ENCODE measurements at places on chromosomes 5 and 9. TPM values are rescaled to one million over a fixed set of nuclear protein-coding genes. Genes with fewer than 3 reads are reported as not detected.

Gene RPL12
- polyA plus RNA-seq = 2,052 TPM

Gene MSMP
- polyA plus RNA-seq = not detected

Gene DEPDC1B
- 21.4 TPM for polyA plus RNA-seq

Gene TRPM6
- 0.60 TPM for polyA plus RNA-seq

Gene AP3B1
- polyA plus RNA-seq = 48.1 TPM

Gene SLC6A19
- 0.09 TPM for polyA plus RNA-seq

Gene GGTA1
- polyA plus RNA-seq = 7.3 TPM

Gene TXN
- 149 TPM for polyA plus RNA-seq

Gene SPATA6L
- polyA plus RNA-seq = 7.9 TPM

Gene RNF183
- polyA plus RNA-seq = 0.30 TPM

Gene NFIB
- polyA plus RNA-seq = 125 TPM

Gene FAM151B
- polyA plus RNA-seq = 2.7 TPM

Gene ABO
- polyA plus RNA-seq = 4.4 TPM

Gene IFNK
- polyA plus RNA-seq = not detected

Gene SLC31A2
- polyA plus RNA-seq = 3.4 TPM

Gene IFNA4
- not detected for polyA plus RNA-seq

Gene MYOT
- polyA plus RNA-seq = 2.0 TPM

Gene NIPAL4
- polyA plus RNA-seq = 0.14 TPM

Gene ERGIC1
- 127 TPM for polyA plus RNA-seq

Gene NSG2
- 2.6 TPM for polyA plus RNA-seq

Gene BAAT
- 0.44 TPM for polyA plus RNA-seq

Gene SV2C
- 0.26 TPM for polyA plus RNA-seq

Gene SLIT3
- polyA plus RNA-seq = 42.2 TPM
